ENCODE measurements at places on chromosomes 6 and 20.
A peak's percentile ranks its signal among the peaks of the same experiment; 100 is the strongest.

GRCh38 chr6:2109796-2110195, 135.6 kb downstream of the GMDS start:
- DNase-seq, result no peak

GRCh38 chr6:150981095-150981494, 115.6 kb downstream of the MTHFD1L start:
- no peak for DNase-seq

DNA sequence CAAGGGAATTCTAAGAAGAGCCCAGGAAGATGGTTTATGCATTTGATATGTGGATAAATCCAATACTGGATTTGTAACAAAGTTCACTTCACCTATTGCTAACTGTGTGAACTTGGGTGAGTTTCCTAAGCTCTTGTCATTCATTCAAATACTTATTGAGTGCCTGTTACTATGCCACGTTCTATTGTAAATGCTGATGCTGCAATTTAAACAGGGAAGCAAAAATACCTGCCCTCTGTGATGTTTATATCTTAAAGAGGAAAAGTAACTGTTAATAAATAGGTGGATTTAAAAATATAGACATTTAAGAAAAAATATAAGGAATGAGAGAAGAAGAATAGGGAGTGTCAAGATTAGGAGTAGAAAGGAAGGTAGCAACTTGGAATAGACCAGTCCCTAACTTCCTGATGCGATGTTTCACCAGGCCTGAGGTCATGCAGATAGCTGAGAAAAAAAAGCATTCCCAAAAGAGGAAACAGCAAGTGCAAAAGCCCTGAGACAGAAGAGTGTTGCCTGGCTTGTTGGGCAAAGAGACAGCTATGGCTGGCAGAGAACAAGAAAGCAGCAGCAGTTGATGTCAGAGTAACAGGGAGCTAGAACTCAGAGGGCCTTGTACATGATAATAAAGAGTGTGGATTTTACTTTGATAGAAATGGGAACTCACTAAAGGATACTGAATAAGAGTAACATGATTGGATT, 54.3 kb upstream of the TCF21 start:
- DNase-seq, result no peak

DNA sequence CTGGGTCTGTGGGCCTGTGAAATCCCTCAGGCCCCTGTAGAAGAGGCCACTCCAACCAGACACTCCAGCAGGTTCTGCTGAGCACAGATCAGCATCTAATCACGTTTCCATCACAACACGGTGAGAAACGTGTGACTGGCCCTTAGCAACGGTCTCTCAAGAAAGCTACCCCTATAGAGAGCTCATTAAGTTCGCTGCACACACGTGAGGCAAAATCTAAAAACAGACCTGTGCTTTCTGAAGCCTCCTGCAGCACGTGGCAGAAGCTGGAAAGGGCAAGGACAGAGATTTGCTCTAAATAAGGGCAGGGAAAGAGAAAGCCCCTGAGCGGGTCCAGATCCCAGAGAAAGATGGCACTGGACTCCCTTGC, 56.5 kb downstream of the GPR6 start:
- no peak for DNase-seq

GRCh38 chr20:58971429-58971828, 9.6 kb upstream of the NELFCD start:
- DNase-seq, result no peak

DNA sequence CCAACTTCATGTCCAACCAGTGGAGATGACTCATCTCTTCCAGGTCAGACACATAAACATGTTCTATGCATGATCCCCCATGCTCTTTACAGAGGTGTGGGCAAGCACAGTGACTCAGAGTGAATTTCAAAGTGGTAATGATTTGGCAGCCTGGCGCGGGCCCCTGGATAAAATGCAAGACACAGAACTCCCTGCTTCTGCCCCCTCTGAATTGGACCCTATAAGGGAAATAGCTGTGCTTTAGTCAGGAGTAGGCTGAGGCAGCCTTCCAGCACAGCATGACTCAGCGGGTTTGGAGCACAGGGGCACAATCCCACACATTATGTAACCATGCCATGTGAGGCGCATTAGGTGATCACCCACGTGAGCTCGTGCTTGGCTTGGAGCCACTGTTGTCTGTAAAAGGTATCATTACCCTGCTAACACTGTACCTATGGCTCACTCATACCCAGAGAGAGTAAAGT, 127.4 kb downstream of the C6orf118 start:
- DNase-seq, result peak; percentile 77

DNA sequence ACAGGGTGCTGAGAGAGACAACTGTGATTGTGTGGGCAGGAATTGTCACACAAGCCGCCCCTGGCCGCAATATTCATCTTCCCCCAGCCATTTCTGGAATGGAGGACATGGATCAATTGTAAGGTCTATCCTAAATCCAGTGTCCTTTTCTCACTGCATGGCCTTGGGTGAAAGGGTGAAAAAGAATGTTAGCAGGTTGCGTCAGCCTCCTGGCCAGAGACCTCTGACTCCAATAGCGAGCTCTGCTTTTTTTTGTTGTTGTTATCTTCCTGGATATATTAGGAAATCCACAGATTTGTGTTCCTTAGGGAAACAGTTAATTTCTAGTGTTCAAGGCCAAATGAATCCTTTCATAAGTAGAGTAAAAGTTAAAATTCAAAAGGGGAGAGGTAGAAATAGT, 47.1 kb upstream of the CD83 start:
- no peak for DNase-seq

- DNase-seq, result no peak
Measured at GRCh38 chr6:126047648-126048047, 61.3 kb downstream of the TRMT11 start.

DNA sequence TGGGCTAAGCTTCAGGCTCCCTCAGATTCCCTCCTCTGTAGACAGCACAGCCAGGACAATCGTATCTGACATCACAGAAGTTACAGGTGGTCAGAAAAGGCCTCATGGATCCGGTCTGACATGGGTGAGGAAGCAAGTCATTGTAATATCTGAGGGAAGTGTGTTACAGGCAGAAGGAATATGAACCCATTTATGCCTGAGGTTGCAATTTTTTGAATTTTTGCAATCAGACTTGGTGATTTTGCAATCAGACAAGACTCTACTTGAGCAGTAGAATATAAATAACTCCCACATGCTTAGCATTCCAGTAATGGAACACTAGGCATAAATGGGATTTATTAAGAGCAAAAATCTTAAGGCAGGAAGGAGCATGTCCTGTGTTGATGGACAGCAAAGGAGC, 52.1 kb downstream of the CBLN4 start:
- peak; percentile 22 for DNase-seq

DNA sequence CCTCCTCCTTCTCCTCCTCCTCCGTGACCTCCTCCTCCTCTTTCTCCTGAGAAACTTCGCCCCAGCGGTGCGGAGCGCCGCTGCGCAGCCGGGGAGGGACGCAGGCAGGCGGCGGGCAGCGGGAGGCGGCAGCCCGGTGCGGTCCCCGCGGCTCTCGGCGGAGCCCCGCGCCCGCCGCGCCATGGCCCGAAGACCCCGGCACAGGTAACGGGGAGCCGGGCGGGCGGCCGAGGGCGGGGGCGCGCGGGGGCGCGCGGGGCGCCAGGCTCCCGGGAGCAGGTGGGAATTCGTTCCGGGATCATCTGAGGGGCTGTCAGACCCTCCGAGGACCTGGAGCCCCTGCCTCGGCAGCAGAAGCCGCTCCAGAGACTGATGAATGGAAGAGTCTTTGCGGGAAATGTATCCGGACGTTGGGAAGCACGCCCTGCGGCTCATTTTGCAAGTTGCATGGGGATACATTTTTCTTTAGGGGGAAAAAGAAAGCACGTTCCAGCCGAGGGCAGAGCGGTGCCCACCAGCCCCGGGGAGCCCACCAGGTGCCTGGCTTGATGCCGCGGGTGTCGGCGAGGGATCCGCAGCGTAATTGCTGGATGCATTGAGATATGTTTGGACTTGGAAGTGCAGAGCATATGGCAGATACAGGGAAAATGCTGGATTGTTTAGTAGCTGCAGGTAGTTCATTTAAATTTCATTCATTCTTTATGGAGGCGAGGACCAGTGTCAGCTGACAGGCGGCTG, 394 bp downstream of the MYB start:
- no peak for DNase-seq

- DNase-seq, result no peak
Measured at GRCh38 chr6:130215526-130215925, 7.2 kb downstream of the SAMD3 start.

GRCh38 chr20:1389703-1390580, 2.9 kb downstream of the FKBP1A start:
- DNase-seq, result no peak
